ENCODE measurements at places on chromosomes 3 and 15.

- DNase-seq: no peak
These were observed at the start of gene SH3GL3 for GRCh38 chr15:83446904-83447709. Gene SH3GL3 (plus strand): TSS chr15:83447341. CDS start chr15:83447534, 193 bp downstream.

DNA sequence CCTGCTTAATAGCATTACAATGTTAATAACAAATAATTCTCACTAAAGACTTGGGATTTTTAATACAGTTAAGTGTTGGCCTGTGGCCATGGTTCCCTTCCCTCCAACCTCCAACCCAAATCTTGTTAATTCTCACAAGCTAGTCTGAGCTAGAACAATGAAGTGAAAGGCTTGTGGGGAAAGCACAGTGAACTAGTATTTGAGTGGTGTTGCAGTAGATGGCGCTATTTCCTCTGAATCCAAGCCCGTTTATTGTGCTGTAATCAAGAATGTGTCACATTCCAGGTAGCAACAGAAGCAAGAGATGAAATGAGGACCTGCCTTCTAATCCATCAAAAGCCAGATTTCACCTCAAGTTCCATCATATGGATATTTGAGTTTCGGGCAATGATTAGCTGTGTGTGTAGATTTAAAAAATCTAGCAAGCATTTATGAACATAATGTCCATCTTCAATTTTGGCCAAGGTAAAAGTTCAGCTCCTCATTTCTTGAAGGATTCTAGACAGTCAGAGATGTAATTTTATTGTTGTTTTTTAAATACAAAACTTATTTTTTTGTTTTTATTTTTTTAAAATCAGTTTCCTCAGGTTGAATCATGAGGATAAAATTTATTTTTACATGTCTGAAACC lies 160.7 kb downstream of the SQOR start:
- no peak for DNase-seq

- no peak for DNase-seq
These were observed 20.2 kb downstream of the AMOTL2 start for GRCh38 chr3:134353831-134354611.

DNA sequence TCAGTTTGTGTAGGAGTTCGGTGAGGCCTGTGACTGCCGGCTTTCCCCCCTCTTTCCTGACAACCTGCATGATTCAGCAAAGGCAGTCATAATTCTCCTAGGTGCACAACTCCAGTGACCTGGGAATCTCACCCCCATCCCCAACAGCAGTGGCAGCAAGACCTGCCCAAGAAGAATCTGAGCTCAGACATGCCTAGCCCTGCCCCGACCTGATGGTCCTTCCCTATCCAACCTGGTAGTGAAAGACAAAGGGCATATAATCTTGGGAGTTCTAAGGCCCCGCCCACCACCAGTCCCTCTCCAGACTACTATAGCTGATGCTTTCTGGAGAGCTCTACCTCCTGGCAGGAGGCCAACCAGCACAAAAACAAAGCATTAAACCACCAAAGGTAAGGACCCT lies 44.2 kb upstream of the ZBED2 start:
- DNase-seq: no peak

GRCh38 chr3:192570821-192571791 lies 156.2 kb downstream of the FGF12 start:
- no peak for DNase-seq

GRCh38 chr15:38819387-38819950 lies 254.9 kb upstream of the RASGRP1 start:
- no peak for DNase-seq

- DNase-seq: no peak
These were observed 28.4 kb downstream of the CD200R1L start for GRCh38 chr3:112818289-112818688.

- DNase-seq: no peak
These were observed 220.9 kb upstream of the NANOGP8 start for GRCh38 chr15:35305946-35306345.

DNA sequence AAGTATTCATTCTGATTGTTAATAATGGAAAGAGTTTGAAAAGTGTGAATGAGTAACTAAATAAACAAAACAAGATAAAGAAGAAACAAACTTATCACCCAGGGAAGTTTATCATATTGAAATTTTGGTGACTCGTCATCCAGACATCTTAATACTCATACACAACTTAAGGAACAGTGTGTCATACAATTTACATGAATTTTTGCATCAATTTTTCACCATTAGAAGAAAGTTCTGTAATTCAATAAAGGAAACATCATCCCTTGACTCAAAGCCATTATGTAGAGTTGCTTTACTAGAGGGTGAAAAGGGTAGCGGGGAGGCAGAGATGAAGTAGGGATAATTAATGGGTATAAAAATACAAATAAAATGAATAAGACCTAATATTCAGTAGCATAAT lies 536.2 kb downstream of the GRM7 start:
- no peak for DNase-seq

DNA sequence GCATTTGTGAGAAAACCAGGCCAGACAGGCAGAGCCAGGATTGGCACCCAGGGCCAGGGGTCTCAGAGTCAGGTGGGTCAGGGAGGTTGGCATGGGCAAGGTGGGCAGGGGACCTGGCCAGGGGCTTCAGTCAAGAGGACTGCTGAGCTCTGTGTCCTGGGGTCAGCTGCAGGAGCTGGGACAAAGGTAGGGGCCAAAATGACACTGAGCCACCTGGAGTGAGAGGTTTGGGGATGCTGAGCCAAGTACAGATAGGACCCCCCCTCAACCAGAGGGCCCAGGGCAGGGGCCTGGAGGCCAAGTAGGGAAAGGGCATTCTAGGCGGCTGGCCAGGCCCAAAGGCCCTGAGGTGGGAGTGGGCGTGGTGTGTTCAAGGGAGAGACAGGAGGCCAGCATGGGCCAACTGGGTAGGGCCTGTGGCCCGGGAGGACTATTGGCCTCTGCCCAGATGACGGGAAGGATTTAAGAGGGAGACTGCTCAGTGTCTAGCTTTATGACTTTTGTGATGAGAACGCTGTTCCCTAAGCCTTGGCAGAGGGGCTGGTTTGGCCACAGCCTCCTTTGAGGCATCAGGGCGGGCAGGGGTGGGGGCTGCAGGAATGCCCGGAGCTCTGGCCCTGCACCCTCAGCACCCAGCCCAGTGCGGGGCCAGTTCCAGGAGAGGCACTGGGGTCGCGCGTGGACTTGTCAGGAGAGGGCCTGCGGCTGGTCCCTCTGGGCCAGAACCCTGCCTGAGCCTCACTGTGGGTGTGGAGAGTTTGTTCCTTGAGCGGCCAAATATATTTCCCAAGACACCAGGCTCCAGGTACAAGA lies 3.1 kb downstream of the CFAP100 start:
- no peak for DNase-seq

- no peak for DNase-seq
These were observed 25.0 kb upstream of the KY start for GRCh38 chr3:134675726-134676256.

DNA sequence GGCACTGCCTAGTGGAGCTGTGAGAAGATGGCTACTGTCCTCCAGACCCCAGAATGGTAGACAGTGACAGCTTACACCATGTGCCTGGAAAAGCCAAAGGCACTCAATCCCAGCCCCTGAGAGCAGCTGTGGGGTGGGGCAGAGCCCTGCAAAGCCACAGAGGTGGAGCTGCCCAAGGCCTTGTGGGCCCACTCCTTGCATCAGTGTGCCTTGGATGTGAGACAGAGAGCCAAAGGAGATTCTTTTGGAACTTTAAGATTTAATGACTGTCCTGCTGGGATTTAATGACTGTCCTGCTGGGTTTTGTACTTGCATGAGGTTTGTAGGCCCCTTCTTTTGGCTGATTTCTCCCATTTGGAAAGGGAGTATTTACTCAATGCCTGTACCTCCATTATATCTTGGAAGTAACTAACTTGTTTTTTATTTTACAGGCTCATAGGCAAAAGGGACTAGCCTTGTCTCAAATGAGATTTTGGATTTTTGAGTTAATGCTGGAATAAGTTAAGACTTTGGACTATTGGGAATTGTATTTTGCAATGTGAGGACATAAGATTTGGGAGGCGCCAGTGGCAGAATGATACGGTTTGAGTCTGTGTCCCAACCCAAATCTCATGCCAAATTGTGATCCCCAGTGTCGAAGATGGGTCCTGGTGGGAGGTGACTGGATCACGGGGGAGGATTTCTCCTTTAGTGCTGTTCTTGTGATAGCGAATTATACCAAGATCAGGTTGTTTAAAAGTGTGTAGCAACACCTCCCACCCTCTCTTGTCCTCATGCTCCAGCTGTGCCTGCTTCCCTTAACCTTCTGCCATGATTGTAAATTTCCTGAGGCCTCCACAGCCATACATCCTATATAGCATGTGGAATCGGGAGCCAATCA lies 80.4 kb downstream of the MYO5A start:
- no peak for DNase-seq

GRCh38 chr3:60774617-60775016 lies 476.6 kb downstream of the FHIT start:
- DNase-seq: no peak

GRCh38 chr15:92405942-92406341 lies 12.3 kb downstream of the ST8SIA2 start:
- DNase-seq: no peak

GRCh38 chr3:69737392-69737791 lies 1.9 kb upstream of the MITF start:
- DNase-seq: no peak

DNA sequence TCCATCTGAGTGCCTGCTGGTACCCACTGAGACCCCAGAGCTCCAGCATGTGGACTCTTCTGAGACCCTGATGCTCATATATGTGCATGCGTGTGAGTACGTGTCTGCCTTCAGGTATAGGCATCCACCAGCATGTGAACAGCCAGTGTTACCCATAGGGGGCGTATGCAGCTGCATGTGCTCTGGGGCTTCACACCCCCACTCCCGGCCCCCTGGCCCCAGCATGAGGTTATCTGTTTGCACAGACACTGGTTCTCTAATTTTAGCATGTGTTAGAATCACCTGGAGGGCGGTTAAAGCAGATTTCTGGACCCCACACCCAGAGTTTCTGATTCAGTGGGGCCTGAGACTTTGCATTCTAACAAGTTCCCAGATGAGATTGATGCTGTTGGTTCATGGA lies 824 bp upstream of the CILP start:
- DNase-seq: peak; percentile 14

DNA sequence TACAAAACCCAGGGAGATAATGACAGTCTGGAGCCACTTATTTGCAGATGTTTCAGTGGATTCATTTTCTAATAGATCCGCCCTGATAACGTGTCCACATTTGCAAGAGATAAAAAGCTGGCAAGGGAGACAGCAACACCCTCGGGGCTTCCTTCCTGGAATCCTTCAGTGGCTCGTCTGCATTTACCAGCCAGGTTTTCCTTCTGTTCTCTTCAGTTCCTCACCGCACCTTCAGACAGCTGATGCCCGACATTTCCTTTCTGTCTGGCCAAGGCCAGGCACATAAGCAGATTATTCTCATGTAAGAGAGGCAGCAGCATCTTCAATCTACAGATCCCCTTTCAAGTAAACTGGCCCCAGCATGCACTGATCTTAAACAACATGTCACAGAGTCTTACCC lies 56.2 kb upstream of the SPATA12 start:
- no peak for DNase-seq

DNA sequence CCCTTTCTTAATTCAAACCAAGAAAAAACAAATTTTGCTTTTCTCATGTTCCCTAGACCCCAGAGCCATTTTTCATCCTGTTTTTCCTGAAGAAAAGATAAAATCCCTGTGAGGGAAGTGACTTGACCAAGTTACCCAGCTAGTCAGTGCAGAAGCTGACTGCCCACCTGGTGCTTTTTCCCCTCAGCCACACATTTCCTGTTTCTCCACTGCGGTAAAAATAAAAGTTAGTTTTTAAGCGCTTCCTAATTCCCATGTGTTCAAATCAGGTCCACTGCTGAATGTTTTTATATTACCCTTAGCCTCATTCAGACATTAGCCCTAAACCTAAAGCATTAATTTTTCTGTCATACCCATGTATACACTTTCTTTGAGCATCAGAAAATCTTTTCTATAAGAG lies 26.1 kb downstream of the PPP2R3A start:
- no peak for DNase-seq

- DNase-seq: no peak
These were observed 1.3 kb downstream of the CAMK2N2 start for GRCh38 chr3:184259878-184260723.
